Pancreas (tissue), 10 donors: ENCODE measurements at places on chromosomes 2 and 18. TPM values are rescaled to one million over a fixed set of nuclear protein-coding genes. Genes with fewer than 3 reads are reported as not detected.

- no peaks in the 10 kb centered on the region for H3K36me3 ChIP-seq
- H3K27ac ChIP-seq: no peak overlapping the region
- DNase-seq: no peak
- H3K4me3 ChIP-seq: no peak overlapping the region
- no peaks in the 10 kb centered on the region for H3K4me1 ChIP-seq
These were observed 63.4 kb downstream of the DCDC2C start for GRCh38 chr2:3766824-3767223.

G6PC2 gene
- total RNA-seq: 21.1 TPM

GRCh38 chr2:234703258-234703657 lies 206.4 kb upstream of the ARL4C start:
- no peaks in the 10 kb centered on the region for H3K4me1 ChIP-seq
- H3K4me3 ChIP-seq: no peak overlapping the region
- no peaks in the 10 kb centered on the region for H3K27me3 ChIP-seq
- no peaks in the 10 kb centered on the region for H3K36me3 ChIP-seq

DNA sequence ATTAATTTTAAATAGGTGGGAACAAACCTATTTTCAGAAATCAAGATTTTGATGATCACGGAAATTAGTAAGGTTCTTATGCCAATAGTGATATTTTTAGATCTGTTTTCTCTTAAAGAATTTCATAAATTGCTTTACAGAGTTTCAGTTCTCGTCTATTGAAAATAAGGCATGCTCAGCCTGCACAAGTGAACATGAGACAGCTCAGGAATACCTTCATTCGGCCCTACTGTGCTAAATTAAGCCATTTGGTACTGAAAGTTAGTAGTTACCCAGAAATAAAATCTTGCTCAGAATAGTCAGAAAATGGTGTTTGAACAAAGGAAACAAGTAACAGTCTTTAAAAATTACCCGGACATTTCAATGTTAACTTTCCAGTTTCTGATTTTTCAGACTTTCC lies 60.4 kb downstream of the DLGAP1 start:
- no peak overlapping the region for H3K4me3 ChIP-seq
- no peaks in the 10 kb centered on the region for H3K4me1 ChIP-seq
- H3K27me3 ChIP-seq: no peaks in the 10 kb centered on the region
- H3K27ac ChIP-seq: no peak overlapping the region

GRCh38 chr2:221451862-221452788 lies 120.0 kb downstream of the EPHA4 start:
- H3K4me3 ChIP-seq: no peak overlapping the region
- DNase-seq: no peak
- no peak overlapping the region for H3K27ac ChIP-seq
- H3K27me3 ChIP-seq: no peaks in the 10 kb centered on the region
- no peaks in the 10 kb centered on the region for H3K4me1 ChIP-seq

DNA sequence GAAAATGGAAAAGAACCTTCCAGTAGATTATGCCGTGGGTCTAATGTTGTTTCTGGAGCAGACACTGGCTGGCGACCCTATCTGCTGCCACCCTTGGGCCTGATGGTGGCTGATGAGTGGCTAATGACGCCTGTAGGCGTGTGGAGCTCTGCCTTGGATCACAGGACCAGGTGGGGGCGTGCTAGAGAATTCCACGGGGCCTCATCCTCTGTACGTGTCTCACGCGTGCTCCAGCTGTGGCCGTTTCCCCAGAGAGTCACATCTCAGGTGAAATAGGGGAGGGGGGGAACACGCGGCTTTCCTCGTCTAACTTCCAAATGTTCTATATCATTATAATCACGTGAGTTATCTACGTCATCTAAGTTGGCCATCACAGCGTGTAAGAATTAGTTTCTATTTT lies 160.9 kb upstream of the SMIM21 start:
- no peaks in the 10 kb centered on the region for H3K36me3 ChIP-seq
- H3K4me1 ChIP-seq: no peaks in the 10 kb centered on the region
- H3K4me3 ChIP-seq: no peak overlapping the region
- no peaks in the 10 kb centered on the region for H3K27me3 ChIP-seq

DNA sequence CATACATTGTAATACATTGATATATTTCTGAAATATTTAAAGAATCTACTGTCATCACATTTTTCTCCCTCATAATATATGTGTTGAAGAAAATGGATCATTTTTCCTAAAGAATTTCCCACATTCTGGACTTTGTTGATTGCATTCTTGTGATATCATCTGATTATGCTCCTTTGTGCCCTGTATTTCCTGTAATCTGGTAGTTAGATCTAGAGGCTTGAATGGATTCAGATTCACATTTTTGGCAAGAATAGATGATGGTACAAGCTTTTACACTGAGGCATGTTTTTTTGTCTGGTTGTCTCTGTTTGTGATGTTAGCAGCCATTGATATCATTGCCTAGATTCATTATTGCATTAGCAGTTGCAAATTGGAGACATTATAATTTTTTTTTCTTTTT lies 13.4 kb downstream of the UBXN2A start:
- no peaks in the 10 kb centered on the region for H3K4me1 ChIP-seq
- no peak overlapping the region for H3K27ac ChIP-seq
- H3K4me3 ChIP-seq: no peak overlapping the region
- no peaks in the 10 kb centered on the region for H3K27me3 ChIP-seq

DSC3 gene
- not detected for total RNA-seq

SANBR gene
- 2.8 TPM for total RNA-seq

DNA sequence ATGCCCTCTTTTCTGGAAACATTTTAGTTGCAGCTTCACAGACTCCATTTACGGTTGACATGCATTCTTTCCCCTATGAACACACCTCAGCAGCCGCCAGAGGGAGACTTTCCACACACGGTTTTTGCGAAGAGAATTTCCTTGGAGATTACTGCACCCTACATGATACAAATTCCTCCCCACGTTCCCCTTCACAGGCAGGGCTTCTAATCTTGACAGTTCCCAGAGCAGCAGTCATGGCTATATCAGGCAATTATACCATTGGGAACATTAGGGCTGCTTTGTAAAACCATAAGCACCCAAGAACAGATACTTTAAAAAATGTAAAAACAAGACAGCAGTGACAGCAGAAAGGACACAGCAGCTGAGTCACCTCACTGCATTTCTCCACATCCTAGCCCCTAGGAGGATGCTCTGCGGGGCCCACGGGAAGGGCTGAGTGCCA lies 253.8 kb downstream of the TGIF1 start:
- no peaks in the 10 kb centered on the region for H3K36me3 ChIP-seq
- no peak overlapping the region for H3K27ac ChIP-seq
- peak; percentile 58 for DNase-seq
- no peak overlapping the region for H3K4me3 ChIP-seq
- no peaks in the 10 kb centered on the region for H3K4me1 ChIP-seq
- no peaks in the 10 kb centered on the region for H3K27me3 ChIP-seq

TM4SF20 gene
- not detected for total RNA-seq

DNA sequence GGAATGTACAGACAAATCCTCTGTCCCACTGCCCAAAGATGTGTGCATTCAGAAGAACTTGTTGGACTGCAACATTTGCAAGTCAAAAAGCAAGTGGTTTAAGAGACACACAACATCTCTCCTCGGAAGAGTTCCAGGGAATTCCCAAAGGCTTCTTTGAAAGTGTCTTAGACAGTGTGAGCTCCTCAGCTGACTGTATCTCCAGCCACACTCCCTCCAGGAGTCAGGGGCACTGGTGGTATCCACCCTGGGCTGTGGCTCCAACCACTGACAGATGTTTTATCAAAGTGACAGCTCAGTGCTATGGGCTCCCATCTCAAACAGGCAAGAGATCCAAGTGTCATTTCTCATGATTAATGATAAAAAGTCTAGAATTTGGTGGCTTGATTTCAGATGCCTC lies 48.5 kb downstream of the ALK start:
- no peaks in the 10 kb centered on the region for H3K4me1 ChIP-seq
- H3K27me3 ChIP-seq: no peaks in the 10 kb centered on the region
- no peak overlapping the region for H3K27ac ChIP-seq
- H3K36me3 ChIP-seq: no peaks in the 10 kb centered on the region
- DNase-seq: no peak

GRCh38 chr2:219111375-219112061 lies 49.1 kb downstream of the NHEJ1 start:
- no peaks in the 10 kb centered on the region for H3K27me3 ChIP-seq
- no peak for DNase-seq
- H3K4me3 ChIP-seq: no peak overlapping the region
- H3K36me3 ChIP-seq: no peaks in the 10 kb centered on the region

PCARE gene
- not detected for total RNA-seq

DNA sequence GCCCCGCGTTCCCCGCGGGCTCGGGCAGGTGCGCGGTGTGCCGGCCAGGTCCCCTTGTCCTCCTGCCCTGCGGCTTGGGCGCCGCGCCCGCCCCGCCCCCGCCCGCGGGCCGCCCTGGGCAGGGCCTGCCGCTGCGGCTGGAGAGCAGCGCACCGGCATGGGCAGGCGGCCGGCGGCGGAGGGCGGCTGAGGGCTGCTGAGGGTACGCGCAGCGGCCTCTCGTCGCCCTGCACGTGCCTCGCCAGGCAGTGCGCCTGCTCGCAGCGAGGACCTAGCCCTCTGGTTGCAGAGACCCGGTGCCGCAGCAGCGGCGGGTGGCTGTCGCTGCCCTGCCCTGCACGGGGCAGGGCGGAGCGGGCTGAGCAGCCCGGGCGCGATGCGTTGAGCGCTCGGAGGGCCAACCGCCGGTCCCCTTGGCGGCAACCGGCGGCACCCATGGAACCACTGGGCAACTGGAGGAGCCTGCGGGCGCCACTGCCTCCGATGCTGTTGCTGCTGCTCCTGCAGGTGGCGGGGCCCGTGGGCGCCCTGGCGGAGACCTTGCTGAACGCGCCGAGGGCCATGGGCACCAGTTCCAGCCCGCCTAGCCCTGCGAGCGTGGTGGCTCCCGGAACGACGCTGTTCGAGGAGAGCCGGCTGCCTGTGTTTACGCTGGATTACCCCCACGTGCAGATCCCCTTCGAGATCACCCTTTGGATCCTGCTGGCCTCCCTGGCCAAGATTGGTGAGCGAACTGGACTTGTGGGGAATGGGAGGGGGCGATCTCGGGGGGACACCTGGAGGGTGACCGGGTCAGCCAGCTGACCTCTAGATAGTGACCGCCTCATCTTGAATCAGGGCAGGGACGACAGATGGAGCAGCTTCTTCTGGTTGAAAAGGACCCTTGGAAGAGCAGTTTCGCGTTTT lies at the start of gene SLC9A2:
Gene SLC9A2 (plus strand): TSS at position 140 of the 906 bp plus-strand sequence. CDS start 296 bp downstream, at position 436.
- H3K4me3 ChIP-seq: peak within 1 kb of the TSS; percentile 33
- peak; percentile 19 for DNase-seq
- peaks cover 6% of the 10 kb centered on the region for H3K4me1 ChIP-seq

NABP1 gene
- 10.2 TPM for total RNA-seq

DNA sequence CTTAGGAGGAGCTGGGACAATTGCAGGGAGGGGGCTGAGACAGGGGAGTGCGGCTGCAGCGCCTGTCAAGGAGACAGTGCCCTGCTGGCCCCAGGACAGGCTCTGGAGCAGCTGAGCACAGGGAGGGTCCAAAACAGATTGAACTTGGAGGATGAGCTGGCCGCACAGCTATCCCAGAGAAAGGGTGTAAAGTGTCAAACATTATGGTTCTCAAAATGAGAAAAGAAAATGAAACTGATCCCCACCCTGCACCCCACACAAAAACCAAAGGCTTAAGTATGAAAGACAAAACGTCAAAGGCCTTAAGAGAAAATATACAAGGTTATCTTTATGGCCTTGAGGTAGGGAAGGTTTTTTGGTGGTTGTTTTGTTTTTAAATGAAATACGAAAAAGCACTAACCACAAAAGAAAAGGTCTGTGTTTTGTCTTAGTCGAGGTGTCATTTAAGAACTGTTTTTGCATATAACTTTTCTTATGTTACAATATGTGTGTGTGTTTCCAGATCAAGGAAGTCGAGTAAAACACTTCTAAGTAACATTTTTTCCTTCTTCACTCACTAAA lies 111.8 kb downstream of the HDAC4 start:
- no peak overlapping the region for H3K4me3 ChIP-seq
- no peaks in the 10 kb centered on the region for H3K36me3 ChIP-seq
- no peaks in the 10 kb centered on the region for H3K27me3 ChIP-seq
- DNase-seq: peak; percentile 22
- H3K4me1 ChIP-seq: peaks cover 21% of the 10 kb centered on the region

GRCh38 chr2:40098786-40099470 lies 319.9 kb upstream of the THUMPD2 start:
- H3K4me1 ChIP-seq: no peaks in the 10 kb centered on the region
- DNase-seq: no peak
- H3K4me3 ChIP-seq: no peak overlapping the region
- H3K27ac ChIP-seq: no peak overlapping the region
- H3K36me3 ChIP-seq: no peaks in the 10 kb centered on the region

DNA sequence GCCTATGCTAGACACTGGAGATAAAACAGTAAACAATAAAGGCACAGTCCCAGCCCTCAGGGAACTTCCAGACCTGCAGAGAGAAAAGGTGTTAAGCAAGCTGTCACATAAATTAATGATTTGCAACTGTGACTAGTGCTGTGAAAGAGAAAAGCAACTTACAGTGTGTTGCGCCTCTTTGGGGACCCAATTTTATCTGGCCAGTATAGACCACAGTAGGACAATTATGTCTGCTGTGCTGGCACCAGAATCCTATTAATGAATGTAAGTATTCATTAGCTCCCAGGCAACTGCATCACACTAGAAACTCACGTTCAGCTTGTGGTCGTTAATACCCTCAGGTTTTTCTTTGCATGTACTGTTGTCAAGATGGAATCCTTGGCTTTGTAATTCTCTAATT lies 55.3 kb upstream of the CHST9 start:
- no peak overlapping the region for H3K27ac ChIP-seq
- H3K4me1 ChIP-seq: no peaks in the 10 kb centered on the region
- no peak for DNase-seq
- no peak overlapping the region for H3K4me3 ChIP-seq
- no peaks in the 10 kb centered on the region for H3K36me3 ChIP-seq
- no peaks in the 10 kb centered on the region for H3K27me3 ChIP-seq

CYP26B1 gene
- 0.28 TPM for total RNA-seq

DNA sequence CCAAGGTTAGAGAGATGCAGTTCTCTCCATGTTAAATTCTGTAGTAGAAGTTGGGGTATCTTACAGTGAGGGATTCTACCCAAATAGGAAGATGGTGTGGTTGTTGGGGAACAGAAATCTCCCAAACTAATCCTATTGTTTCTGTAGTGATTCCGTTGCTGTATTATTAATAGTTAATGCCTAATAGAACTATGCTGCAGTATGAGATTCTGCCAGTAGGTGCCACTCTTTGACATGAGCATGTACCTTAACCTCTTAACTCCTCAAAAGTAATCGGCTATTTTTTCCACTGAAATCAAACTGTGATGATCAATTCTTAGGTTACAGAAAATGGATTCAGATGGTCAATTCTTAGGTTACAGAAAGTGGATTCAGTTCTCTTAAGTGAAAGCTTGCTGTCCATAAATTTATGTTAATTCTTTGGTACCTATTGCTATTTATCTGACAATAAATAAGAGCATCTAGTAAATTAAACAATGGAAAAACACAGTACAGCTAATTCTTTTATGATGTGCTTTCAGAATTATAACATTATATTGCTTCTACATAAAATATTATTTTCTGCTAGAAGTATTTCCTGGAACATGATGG lies 97.9 kb upstream of the DLX2 start:
- no peaks in the 10 kb centered on the region for H3K36me3 ChIP-seq
- no peak overlapping the region for H3K4me3 ChIP-seq
- H3K4me1 ChIP-seq: no peaks in the 10 kb centered on the region
- DNase-seq: no peak
